ENCODE measurements at places on chromosomes 7 and 10.
A peak's percentile ranks its signal among the peaks of the same experiment; 100 is the strongest.

DNA sequence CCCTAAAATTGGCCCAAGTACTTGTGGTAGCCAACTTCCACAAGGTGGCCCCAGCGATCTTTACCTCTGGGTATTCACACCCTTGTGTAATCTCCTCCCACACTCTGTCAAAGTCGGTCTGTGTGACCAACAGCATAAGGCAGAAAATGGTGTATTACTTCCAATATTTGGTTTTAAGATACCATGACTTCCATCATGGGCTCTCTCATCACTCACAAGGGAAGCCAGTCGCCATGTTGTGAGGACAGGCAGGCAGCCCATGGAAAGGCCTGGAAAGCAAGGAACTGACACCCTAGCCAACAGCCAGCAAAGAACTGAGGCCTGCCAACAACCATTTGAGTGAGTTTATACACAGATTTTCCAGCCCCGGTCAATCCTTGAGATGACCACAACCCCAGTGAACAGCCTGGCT lies 91.0 kb upstream of the KMT2E start:
- peak; percentile 87 for DNase-seq

GRCh38 chr7:139044813-139045794 lies 9.3 kb upstream of the ZC3HAV1L start:
- DNase-seq: no peak

DNA sequence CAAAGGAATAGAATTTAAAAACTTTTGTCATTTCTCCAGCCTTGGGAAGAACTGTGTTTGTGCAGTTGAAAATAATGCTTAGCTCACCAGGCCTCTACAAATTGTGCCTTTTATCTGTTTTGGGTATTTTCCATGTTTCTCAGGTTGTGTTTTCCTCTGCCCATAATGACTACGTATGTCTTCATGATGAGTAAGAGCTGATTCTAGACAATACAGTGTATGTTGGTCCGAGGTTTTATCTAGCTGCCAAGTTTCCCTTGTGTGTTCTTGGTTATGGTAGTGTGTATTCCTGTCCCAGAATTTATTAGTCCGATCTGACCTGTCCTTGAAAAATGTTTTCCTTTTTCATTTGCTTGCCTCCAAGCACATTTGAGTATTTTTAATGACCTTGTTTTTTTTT lies 83.7 kb upstream of the GLCCI1 start:
- peak; percentile 26 for DNase-seq

DNA sequence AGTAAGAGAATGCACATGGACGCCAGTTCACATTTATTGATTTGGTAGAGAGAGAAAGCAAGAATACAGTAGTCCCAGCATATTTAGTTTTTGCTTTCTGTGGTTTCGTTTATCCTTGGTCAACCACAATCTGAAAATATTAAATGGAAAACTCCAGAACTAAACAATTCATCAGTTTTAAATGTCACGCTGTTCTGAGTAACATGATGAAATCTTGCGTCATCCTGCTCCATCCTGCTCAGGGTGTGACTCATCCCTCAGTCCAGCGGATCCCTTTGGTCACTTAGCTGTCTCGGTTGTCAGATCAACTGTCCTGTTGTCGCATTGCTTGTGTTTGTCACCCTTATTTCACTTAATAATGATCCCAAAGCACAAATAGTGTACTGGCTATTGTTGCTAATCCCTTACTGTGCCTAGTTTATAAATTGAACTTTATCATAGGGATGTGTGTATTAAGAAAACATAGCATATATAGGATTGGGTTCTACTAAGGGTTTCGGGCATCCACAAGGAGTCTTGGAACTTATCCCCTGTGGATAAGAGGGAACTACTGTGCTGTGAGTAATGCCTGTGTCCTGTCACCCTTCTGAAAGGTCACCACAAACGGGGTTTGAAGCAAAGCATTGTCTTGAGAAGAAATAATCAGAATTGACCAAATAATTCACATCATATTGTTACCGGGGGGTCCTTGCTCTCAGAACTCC lies 73.6 kb downstream of the OTUD1 start:
- peak; percentile 48 for DNase-seq

- no peak for DNase-seq
These were observed 13.5 kb upstream of the ITIH2 start for GRCh38 chr10:7689591-7689990.

- DNase-seq: peak; percentile 87
These were observed 93.2 kb downstream of the REEP3 start for GRCh38 chr10:63614371-63614891.

GRCh38 chr7:144484445-144484844 lies 81.0 kb upstream of the NOBOX start:
- DNase-seq: no peak

DNA sequence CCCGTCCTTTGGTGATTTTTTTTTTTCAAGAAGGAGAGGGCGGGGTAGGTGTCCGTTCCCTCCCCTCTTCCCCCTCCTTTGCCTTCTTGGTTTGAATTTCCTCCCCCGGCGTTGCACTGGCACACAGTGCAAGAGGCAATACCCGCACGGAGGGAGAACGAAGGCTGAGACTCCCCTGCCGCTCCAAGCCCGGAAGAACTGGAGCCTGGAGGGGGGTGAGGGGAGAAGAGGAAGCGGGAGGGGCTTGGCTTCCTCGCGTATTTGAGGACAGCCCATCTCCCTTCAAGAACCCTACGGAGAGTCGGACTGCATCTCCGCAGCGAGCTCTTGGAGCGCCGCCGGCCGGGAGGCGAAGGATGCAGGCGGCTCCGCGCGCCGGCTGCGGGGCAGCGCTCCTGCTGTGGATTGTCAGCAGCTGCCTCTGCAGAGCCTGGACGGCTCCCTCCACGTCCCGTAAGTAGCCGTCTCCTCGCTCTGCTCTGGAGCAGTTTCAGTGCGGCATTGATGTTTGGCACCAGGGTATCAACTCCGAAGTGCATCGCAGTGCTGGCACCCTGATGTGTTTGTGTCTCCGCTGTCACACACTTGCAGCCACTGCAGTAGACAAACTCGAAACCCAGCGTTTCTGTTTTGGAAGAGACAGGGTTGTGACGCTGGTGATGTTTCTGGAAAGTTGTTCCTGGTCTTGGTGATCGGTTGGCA lies at the start of gene CNTNAP2:
CNTNAP2 (plus strand) TSS at position 281 of the 702 bp plus-strand sequence; CDS start at position 357, 76 bp downstream.
- peak; percentile 2 for DNase-seq

DNA sequence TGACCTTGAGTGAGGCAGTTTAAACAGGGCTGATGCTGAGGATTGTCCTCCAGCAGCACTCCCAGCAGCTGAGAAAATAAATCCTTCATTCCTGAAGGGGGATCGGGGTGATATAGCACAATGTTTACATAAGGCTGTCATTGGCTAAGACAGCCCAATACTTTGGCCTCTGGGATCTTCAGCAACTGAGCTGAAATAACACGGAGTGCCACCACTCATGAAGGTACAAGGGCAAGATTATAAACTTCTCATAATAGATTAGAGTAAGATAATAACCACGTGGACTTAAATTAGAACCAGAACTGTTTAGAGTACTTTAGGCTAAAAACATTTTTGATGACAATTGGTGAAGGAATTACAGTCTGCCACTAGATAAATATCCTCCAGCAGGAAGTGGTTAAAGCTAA lies 70.0 kb upstream of the PAPSS2 start:
- DNase-seq: peak; percentile 24

DNA sequence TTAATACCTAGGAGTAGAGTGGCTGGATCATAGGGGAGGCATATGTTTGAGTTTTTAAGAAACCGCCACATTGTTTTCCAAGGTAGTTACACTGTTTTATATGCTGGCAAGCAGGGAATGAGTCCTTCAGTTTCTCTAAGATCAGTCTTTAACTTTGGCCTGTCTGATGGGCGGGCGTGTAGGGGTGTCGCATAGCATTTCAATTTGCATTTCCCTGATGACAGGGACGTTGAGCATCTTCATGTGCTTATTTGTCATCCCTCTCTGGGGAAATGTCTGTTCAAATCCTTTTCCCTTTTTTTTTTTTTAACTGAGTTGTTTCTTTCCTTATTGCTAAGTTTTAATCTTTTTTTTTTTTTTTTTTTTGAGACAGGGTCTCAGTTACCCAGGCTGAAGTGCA lies 9.8 kb downstream of the MTG1 start:
- no peak for DNase-seq

DNA sequence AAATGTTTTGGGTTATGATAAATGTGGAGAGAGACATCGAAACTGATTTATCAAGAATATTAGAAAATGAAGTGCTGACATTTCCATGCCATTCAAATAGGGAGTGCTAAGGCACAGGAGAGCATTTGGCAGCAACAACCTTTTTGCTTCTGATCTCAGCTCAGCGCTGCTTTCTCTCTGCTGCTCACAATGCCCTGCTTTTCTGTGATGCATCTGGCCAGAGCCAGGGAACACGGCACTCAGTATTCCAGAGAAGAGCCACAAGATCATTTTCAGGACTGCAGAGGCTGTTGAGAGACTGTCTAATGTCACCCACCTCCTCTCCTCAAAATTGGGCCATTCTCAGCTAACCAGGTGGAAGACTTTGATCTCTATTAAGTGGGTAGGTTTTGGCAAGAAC lies 28.1 kb downstream of the INSYN2A start:
- no peak for DNase-seq

- no peak for DNase-seq
These were observed 12.2 kb upstream of the GIMAP7 start for GRCh38 chr7:150502519-150502918.

- DNase-seq: peak; percentile 71
These were observed 6.4 kb downstream of the USP54 start for GRCh38 chr10:73584737-73585136.

DNA sequence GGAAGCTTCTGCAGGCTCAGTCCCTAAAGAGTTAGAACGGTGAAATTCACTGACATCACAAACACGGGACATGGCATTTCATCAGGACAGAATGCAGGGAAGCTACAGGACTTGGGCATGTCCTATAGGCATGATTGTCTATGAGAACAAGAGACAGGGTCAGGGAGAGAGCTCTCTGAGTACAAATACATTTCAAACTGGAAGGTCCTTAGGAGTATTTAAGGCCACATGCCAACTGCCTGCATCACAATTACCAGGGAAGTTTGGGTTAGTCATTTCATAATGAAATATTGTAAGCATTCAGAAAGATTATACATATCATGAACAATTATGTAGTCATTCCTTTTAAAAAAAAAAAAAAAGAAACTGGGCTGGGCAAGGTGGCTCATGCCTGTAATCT lies 71.3 kb downstream of the CREB3L2 start:
- DNase-seq: peak; percentile 80

DNA sequence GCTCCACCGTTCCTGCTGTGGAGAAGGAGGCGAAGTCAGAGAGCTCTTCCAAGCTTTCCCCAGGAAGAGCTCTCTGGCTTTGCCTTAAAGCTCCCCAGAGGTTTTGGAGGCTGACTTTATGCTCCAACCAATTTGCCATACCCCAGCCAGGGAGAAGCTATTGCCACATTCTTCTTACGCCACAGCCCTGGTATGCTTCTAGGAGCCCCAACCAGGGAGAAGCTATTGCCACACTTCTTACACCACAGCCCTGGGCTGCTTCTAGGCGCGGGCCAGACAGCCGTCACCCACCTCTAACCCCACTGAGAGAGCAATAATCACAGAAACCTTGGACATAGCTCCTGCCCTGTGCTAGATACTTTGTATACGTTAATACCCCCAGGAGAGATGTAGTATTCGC lies 951 bp downstream of the ELOVL3 start:
- peak; percentile 93 for DNase-seq

GRCh38 chr10:69407621-69408301 lies 9.0 kb downstream of the TACR2 start:
- DNase-seq: no peak

DNA sequence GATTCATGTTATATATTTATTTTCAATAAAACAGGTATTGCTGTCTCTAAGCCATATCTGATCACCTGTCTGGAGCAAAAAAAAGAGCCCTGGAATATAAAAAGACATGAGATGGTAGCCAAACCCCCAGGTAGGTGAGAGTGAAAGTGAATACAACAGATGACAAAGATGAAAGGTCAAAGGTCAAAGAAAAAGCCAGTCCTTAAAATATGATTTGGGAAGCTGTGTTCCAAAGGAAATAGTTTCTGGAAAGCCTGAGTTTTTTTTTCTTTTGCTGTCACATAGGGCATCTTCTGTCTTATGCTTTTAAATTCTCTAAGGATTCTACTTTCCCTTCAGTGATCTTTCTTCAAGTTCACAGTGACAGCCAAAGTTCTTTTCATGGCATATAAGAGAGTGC lies 25.9 kb downstream of the ZNF107 start:
- no peak for DNase-seq

GRCh38 chr10:17882557-17882956 lies 69.2 kb upstream of the SLC39A12 start:
- DNase-seq: peak; percentile 49

All from AG10803 (cell line).